ENCODE measurements at places on chromosomes 7 and 10.
A peak's percentile ranks its signal among the peaks of the same experiment; 100 is the strongest.

GRCh38 chr7:138154661-138155060, 78.4 kb downstream of the AKR1D1 start:
- DNase-seq = no peak

GRCh38 chr7:51279391-51280023, 37.1 kb downstream of the COBL start:
- no peak for DNase-seq

DNA sequence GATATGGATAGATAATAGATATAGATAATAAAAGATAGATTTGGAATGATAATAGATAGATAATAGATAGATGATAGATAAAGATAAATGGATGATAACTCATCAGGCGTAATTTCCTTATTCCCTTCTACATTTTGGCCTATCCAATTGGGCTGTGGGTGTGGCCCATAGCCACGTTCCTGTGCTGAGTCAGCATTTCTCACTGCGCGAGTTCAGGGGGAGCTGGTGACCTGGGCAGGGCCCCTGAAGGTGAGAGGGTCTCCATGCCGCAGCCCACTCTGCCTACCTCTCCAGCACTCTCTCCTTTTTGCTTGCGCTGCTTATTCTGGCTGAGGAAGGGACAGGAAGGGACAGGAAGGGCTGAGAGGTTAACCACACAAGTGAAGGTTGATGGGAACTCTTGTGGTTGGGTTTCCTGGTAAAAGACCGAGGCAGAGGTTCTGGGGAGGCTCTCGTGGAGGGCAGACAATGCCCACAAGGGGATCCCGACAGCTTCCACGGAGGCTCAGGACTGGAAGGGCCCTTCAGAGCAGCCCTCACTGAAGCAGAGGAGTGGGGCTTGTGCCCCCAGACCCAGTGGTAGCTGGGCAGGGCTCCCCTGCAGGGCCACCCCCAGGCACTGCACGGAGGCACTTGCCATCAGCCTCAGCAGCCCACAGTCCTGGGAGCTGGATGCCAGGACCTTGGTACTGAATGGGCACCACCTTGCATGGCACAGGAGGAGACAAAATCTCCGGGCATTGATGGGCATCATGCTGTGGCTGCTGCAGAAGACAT, 247.3 kb upstream of the PITRM1 start:
- no peak for DNase-seq

DNA sequence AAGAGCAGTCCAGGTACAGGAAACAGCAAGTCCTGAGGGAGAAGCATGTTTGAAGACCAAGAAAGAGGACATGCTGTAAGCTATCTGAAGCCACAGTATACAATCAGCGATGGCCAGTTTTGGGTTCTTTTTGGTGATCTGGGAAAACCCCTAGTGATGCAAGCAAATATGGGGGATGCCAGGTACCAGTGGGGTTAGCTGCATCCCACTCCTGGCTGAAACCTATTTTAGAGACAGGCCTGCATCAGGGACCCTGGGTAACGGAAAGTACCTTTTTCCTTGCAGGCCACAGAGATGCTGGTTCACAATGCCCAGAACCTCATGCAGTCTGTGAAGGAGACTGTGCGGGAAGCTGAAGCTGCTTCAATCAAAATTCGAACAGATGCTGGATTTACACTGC, 32.9 kb downstream of the AP3M1 start:
- no peak for DNase-seq

DNA sequence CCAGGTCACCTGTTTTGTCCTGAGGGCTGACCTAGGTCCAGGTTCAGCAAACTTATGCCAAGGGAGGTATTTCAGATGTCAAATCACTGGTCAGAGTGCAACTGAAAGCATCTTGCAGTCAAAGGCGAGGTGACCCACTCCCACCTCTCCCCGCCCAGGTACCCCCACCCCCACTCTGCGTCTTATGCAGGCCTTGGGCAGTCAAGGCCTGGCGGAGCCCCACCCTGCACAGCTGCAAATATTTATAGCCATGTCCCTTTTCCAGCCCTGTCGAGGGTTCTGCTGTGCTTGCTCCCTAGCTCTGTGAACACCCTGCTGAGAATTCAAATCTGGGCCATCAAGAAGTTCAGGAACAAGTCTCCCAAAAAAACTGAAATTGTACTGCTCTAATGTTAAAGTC, 40.6 kb upstream of the BMPR1A start:
- no peak for DNase-seq

DNA sequence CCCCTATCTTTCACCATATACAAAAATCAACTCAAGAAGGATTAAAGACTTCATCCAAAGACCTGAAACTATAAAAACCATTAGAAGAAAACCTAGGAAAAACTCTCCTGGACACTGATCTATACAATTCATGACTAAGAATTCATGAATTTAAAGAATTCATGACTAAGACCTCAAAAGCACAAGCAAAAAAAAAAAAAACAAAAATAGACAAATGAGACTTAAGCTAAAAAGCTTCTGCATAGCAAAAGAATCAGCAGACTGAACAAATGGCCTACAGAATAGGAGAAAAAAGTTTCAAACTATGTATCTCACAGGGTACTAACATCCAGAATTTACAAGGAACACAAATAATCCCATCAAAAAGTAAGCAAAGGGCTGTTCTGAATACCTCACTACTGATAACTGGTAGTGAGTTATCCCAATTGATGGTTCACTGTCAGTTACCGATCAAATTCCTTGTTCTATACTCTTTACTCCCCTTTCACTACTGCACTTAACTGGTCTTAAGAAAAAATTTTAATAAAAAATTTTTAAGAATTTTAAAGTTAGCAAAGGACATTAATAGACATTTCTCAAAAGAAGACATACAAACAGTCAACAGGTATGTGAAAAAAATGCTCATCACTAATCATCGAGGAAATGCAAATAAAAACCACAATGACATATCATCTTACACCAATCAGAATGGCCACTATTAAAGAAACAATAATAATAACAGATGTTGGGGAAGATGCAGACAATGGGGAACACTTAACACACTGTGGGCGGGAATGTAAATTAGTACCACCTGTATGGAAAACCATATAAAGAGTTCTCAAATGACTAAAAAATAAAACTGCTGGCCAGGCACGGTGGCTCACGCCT, 33.2 kb downstream of the KMT2C start:
- DNase-seq = no peak

- DNase-seq = no peak
Measured at GRCh38 chr10:125739994-125740679, 20.6 kb downstream of the EDRF1 start.

- no peak for DNase-seq
Measured at GRCh38 chr7:112726076-112726475, 64.1 kb downstream of the TMEM168 start.

DNA sequence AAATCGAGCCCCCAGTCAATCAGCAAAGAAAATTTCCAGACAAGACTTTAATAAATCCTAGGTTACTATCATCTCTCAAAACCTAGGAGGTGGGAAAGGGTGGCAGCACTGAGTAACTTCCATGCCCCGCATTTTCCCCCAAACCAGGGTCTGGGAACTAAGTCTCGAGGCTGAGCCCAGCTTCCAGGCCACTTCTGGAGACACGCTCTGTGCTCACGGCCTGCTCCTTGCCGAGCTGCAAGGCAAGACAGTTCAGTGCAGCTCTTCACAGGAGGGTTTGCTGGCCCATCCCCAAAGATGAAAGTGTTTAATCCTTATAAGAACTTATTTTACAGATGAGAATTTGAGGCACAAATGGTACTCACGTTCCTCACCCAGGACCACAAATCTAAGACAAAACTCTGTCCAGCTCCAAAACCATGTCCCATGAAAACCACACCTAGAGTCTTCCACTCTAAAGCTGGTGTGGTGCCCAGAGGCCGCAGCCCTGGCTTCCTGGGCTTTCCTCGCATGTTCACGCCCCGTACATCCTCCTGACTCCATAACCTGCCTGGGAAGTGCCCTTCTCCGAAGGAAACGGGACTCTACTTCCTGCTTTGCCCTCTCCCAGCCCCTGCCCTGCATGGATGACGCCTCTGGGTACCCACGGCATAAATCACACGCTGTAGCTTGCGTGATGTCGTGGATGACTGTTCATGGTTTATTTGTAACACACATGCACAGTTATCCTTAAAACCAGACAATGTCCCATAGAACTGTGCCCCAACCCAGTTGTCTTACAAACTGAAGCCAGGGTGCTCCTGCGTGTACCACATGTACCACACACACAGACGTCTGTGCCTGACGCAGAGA, 201.2 kb downstream of the DIP2C start:
- no peak for DNase-seq

DNA sequence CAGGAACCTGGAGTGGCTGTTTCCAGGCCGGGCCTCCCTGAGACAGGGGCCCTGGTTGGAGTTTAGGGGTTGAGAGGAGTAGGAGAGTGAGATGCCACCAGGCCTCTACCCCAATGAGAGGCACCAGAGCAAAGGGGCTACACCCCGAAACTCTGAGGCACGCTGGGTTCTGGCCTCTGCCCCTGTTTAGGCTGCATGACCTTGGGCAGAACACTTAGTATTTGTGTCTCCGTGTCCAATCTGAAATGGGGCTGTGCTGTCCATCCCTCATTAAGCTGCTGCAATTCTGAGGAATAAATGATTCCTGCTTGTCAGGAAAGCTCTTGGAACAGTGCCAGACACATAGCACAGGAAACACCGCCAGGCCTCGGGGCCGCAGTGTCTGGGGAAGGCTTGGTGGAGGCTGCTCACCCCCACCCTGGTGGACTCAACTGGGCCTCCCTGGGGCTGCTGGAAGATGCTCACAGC, 40.5 kb upstream of the SAMD8 start:
- DNase-seq = no peak

GRCh38 chr10:79367426-79368189, 20.3 kb downstream of the PPIF start:
- peak; percentile 64 for DNase-seq

DNA sequence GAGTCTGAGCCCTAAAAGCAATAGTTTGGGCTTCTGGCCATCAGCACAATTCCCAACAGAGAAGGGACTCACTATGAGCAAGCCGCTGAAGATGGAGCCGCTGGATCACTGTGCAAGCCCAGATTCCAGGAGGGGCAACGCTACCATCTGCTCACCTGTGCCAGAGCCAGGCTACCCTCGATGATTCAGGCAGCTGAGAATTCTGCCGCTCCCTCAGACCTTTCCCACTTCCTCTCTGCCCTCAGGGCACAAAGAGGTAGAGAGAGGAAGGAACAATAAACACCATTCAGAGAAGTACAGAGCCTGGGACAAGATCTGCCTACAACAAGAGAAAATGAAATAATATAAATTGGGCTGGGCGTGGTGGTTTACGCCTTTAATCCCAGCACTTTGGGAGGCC, 98.1 kb downstream of the MYOF start:
- DNase-seq = no peak

GRCh38 chr7:47631711-47632110, 49.8 kb upstream of the TNS3 start:
- DNase-seq = no peak

GRCh38 chr7:80449836-80450235, 62.0 kb downstream of the GNAT3 start:
- DNase-seq = no peak

- no peak for DNase-seq
Measured at GRCh38 chr7:157926521-157927150, 589.8 kb downstream of the DNAJB6 start.

- no peak for DNase-seq
Measured at GRCh38 chr7:26538689-26539088, 247.0 kb downstream of the SNX10 start.

GRCh38 chr7:151786936-151787335, 90.0 kb downstream of the PRKAG2 start:
- DNase-seq = no peak

- peak; percentile 37 for DNase-seq
Measured at GRCh38 chr7:108836256-108836655, 266.6 kb downstream of the DNAJB9 start.

DNA sequence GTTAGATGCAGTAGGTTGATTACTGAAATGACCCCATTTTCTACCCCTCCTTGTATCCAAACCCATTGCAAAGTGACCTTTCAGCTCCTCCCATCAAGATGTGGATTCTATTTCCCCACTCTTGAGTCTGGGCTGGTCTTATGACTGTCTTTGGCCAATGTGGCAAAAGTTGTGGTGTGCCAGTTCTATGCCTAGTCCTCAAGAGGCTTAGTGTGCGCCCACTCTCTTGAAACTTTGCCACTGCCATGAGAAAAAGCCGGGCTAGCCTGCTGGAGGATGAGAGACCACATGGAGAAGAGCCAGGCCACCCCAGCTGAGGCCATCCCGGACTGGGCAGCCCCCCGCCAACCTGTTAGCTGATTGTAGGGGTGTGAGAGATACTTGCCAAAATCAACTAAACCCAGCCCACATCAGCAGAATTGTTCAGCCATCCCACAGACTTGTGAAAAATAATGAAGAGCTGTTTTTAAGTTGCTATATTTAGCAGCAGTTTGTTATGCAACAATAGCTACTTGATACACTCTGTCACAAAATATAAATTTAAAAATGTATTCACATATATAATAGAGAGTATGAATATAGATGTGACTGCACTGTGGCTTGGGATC, 131.0 kb upstream of the PALS2 start:
- no peak for DNase-seq

DNA sequence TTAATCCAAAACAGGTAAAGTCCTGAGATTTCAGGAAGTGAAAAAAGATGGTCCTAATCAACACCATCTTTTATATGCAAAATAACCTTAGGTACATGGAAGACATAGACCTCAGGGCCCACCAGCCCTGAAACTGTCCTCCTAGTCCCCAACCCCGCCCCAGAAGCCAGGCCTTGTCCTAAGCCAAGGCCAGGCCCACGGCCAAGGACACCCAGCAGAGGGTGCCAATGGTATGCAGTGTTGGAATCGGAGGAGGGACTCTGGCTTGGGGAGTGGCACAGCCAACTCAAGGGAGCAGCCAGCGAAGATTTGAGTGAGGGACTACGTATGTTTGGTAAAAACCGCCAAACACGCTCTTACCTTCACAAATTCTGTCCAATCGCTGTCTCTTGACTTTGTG, 96.7 kb downstream of the ZRANB1 start:
- no peak for DNase-seq

GRCh38 chr7:103121641-103122040, 27.3 kb downstream of the NAPEPLD start:
- DNase-seq = no peak

DNA sequence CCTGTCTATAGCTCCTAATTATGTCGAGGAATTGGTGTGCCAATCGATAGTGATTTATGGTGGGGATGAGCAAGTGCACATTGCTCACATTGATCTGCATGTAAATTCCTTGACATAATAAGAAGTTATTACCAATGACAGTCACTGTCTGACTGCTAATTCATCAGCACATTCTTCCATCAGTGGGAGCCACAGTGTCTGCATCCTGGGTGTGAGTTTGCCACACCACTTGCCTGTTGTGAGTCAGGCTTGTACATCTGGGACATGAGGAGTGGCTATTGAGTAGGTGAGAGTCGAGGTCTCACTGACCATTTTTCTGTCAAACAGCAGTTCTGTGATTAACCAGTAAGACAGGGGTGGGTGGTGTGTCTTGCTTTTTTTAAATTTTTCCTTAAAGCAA, 263.4 kb downstream of the LRMDA start:
- DNase-seq = no peak

GRCh38 chr10:11397980-11398580, 213.4 kb downstream of the USP6NL start:
- DNase-seq = peak; percentile 85
